ENCODE measurements at places on chromosomes 1 and 21.

GRCh38 chr1:8094481-8095241 lies 68.6 kb upstream of the ERRFI1 start:
- no peak for DNase-seq

GRCh38 chr1:15802234-15802965 lies 5.0 kb downstream of the UQCRHL start:
- no peak for DNase-seq

GRCh38 chr1:167439301-167439988 lies 78.9 kb downstream of the CD247 start:
- no peak for DNase-seq

- no peak for DNase-seq
Measured at GRCh38 chr1:106523497-106523896, 533.0 kb upstream of the PRMT6 start.

DNA sequence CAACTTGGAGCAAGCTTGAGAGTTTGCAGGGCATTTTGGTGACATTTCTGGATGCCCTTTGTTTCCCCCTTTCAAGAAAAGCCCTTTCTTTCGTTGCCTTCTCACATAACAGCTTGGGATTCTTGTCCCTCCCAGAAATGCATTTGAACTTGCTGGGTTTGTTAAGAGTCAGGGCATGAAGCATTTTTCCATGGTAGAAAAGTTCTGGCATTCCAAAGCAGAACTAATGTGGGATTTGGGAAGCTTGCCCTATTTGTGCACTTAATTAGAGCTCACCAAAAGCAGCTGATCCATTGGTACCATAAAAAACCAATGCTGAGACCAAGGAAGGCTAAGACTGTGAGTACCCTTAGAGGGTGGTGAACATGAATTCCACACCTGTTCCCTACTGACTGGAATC lies 99.8 kb upstream of the HOOK1 start:
- DNase-seq, result no peak

GRCh38 chr1:235999259-235999925 lies 65.5 kb downstream of the NID1 start:
- DNase-seq, result no peak

GRCh38 chr1:24048205-24048869 lies 63.6 kb downstream of the MYOM3 start:
- DNase-seq, result no peak

GRCh38 chr1:46522184-46522968 lies 29.1 kb downstream of the KNCN start:
- no peak for DNase-seq

DNA sequence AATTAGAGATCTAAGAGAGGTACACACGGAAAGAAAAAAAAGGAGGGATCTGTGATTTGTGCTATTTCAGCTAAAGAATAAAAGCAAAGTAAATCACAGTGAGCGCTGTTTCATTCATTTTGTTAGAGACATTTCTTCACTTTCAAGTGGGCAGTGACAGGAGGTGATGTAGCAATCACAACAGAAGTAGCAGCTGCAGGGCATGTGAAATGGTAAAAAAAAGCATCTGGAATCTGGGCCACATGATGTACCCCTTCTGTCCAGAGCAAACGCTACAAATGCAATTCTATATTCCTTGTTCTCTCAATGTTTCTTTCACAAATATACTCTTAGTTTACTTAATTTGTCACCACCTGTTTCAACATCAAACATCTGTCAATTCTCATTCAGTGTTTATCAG lies 786.5 kb downstream of the LRRIQ3 start:
- no peak for DNase-seq

DNA sequence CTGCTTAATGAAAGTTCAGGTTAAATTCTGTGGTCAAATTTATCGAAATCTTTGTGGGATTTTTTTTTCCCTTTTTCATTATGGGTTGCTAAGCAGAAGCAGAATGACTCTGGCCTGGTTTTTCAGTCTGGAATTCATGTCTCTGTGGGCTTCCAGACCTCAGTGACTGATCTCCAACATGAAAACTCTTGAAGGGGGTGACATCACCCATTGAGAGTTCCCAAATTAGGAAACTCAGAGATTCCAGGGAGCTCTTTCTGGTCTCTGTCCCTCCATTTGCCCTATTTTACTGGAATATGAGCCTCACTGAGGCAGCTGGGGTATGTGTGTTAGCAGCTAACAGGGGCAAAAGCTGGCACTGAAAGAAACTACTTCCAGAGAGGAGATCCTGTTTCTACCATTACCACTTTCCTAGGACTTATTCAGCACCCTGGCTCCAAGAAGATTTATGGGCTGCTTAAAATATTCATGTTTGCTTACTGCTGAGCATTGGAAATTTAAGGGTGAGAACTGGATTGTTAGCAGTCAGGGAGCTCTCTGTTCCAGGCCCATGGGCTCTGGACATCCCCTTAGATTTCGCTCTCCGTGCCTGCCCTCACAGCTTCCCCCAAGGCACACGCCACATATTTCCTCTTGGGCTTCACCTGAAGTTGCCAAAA lies 203.4 kb upstream of the SPAG17 start:
- DNase-seq, result no peak

DNA sequence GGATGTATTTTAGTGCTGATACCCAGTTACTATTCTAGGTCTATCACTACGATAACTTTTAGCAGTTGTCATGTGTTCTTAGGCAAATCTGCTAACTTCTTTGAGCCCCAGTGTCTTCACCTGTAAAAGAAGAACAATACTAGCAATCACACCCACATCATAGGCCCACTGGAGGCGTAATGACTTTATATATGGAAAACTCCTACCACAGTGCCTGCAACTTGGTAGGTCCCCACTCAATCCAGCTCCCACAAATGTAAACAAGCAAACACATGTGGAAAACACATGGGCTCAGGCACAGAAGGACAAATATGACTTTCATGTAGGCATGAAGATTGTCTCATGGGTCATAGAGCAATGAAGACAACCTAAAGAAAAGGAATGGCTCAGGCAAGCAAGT lies 115.8 kb downstream of the TBX19 start:
- no peak for DNase-seq

DNA sequence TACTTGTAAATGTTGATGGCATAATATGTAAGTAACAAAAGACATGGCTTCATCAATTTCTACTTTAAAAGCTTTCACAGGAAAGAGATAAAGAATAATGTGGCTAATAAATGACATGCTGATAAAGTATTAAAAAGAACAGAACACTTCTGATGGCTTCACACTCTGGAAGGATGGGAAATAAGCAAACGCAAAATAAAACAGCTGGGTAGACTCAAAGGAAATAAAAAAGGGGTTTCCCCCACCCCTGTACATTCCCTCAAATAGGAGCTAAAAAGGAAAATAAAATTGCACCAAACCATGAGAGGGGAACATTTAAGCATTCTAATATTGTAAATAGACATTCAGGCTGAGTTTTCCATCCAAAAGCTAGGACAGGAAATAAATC lies 27.0 kb upstream of the DYRK1A start:
- peak; percentile 25 for DNase-seq

GRCh38 chr1:56547473-56547872 lies 31.9 kb downstream of the PLPP3 start:
- DNase-seq, result no peak

- DNase-seq, result no peak
Measured at GRCh38 chr1:33098371-33098770, 17.4 kb downstream of the AZIN2 start.

DNA sequence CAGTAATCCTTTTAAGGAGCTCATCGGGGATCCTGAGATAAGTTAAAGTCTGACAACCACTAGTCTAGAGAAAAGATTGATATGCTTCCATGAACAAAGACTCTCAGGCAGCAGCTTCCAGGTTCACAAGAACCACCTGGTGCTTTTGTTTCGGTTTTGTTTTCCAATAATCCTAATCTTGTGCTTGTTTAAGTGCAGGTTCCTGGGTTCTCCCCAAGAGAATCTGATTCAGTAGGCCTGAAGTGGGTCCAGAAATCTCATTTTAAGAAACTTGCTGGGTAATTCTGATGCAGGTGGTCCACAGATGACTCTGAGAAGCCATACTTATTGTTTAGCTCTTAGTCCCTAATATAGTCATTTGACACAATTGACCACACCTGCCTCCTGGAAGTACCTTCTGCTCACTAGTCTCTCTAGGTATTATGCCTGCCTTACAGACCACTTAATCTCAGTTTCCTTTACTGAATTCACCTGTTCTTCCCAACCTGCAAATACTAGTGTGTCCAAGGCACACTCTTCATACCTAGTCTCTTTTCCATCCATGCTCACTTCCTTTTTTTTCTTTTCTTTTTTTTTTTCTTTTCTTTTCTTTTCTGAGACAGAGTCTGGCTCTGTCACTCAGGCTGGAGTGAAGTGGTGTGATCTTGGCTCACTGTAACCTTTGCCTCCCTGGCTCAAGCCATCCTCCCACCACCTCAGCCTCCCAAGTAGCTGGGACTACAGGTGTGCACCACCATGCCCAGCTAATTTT lies 20.5 kb upstream of the FRRS1 start:
- no peak for DNase-seq

GRCh38 chr1:218847089-218847768 lies 326.4 kb upstream of the LYPLAL1 start:
- DNase-seq, result no peak

DNA sequence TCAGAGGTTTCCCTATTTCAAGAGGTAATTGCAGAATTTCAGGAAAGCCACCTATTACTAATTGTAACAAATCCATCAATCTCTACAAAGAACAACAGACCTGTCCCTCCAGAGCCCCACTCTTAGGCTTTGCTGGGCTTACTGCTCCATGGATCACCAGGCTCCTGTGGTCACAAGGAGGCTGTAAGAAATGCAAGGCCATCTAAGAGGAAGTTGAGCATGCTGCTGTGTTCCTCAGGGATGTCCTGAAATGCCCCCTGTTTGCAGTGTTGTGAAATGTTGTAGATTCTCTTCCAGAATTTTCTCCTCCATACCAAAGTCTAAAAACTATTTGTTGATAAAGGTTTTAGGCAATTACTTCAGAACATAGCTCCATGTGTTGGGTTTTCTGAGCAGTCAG lies 24.4 kb upstream of the DUSP23 start:
- DNase-seq, result no peak

- DNase-seq, result no peak
Measured at GRCh38 chr1:234549447-234550021, 60.4 kb downstream of the IRF2BP2 start.

GRCh38 chr1:84862810-84863251 lies 30.2 kb downstream of the LPAR3 start:
- DNase-seq, result no peak

- DNase-seq, result no peak
Measured at GRCh38 chr1:239805042-239805441, 286.6 kb upstream of the FMN2 start.

DNA sequence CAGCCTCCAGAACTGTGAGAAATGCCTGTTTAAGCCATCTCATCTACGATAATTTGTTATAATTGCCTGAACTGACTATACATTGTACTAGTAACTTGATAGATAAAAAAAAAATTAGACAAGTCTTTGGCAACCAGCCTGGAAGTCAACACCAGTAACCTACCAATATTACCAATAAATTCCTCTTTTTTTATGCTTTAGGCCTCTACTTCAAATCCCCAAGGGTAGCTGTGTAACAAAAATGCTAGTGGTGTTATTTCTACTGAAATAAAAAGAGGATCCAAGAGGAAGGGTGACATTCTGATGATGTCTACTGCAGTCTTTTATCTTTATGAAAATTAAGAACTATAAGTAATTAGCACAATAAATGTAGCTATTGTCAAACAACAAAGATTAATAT lies 151.7 kb upstream of the SAMSN1 start:
- no peak for DNase-seq

GRCh38 chr1:205043866-205044265 lies 854 bp downstream of the CNTN2 start:
- DNase-seq, result no peak

GRCh38 chr1:244064621-244065020 lies 13.5 kb downstream of the ZBTB18 start:
- no peak for DNase-seq

GRCh38 chr1:116706841-116707240 lies 39.3 kb upstream of the IGSF3 start:
- DNase-seq, result no peak

DNA sequence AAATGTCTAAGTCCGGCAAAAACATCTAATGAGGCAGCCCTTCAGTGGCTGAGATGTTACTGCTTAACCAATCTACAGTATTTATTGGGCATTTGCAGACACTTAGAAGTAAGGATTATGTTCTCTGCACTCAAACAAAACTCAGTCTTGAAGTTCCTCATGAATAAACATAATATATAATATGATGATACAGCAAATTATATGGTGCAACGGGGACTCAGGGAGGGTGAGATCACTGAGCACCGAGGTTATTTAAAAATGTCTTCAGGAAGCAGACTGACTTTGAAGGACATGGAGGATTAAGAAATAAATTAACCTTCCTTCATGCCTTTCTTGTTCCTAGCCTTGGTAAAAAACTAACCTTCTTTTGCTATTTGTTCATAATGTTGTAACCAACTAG lies 27.9 kb downstream of the WDR64 start:
- DNase-seq, result no peak

- no peak for DNase-seq
Measured at GRCh38 chr1:160366731-160367515, at the start of gene NHLH1. Gene NHLH1 (plus strand): TSS chr1:160367071. CDS start chr1:160370732, 3,661 bp downstream.

DNA sequence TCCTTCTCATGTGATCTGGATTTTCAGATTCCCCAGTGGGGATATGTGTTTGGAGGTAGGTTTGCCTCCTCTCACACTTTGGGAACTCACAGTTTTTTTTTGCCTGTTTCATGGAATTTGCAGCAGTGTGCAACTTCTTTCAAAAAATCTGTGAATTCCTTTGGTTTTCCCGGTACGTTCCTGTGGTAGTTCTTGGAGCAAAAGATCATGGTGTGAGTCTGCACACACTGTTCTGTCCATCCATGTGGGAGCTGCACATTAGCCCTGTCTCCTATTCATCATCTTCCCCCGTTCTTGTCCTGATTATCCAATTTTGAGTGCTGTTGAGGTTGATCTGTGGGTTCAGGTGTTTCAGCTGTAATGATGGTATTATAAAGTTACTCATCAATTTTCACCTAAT lies 30.3 kb upstream of the TACSTD2 start:
- no peak for DNase-seq

GRCh38 chr1:171296897-171297296 lies 17.1 kb upstream of the FMO4 start:
- no peak for DNase-seq

DNA sequence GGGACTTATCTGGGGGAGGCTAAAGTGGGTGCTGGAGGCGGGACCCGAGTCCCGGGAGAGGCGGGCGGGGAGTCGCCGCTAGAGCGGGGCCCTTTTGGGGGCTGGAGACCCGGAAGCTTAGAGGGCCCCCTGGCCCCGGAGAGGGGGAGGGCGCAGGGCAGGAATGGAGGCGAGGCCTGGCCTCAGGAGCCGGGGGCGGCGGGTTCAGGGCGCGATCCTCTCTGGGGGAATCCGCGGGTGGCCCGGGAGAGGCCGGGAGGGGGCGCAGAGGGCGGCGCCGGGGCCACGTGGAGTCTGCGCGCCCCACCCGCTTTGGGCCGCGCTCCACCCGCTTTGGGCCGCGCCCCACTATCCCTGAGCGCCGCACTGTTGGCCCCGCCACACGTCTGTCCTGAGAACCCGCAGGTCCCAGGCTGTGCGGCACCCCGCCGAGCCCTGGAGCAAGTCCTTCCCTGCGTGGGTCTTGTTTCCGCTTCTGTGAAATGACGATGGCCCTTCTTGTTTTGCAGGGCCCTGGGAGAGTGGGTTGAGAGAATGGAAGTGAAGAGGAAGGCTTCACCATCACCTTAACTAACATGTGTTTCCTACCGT lies 84.4 kb downstream of the NKAIN1 start:
- DNase-seq, result peak; percentile 13

GRCh38 chr1:231828182-231828920 lies 201.8 kb downstream of the DISC1 start:
- no peak for DNase-seq

- no peak for DNase-seq
Measured at GRCh38 chr1:223479261-223479660, 86.0 kb downstream of the CCDC185 start.
